ENCODE measurements at places on chromosomes 6 and 20. TPM values are rescaled to one million over a fixed set of nuclear protein-coding genes. Genes with fewer than 3 reads are reported as not detected.
A peak's percentile ranks its signal among the peaks of the same experiment; 100 is the strongest.

- DNase-seq: no peak
These were observed 34.6 kb downstream of the QKI start for GRCh38 chr6:163449076-163449475.

- DNase-seq: no peak
These were observed at the start of gene SPACA1 for GRCh38 chr6:88047510-88048150. Gene SPACA1 (plus strand): TSS chr6:88047841. CDS start chr6:88047906, 65 bp downstream.

DNA sequence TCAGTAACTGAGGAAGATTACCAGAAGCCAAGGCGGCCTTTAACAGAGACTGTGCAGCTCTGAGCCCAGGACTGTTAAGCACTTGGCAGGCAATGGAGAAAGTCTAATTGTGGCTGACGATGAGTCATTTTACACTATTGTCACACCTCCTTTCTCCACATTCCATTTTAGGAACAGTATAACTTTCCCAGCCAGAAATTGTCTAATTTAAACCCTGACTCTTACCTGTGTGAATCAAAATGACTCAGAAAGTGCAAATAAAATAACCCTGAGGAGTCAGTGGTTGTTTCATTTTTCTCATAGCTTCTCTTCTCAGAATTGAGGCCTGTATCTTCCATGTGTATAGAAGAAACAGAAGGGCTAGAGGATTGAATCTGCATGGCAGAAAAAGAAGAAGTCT lies 40.0 kb upstream of the OPN5 start:
- DNase-seq: peak; percentile 19

GRCh38 chr20:46512943-46513844 lies at the start of gene ZNF334:
Gene ZNF334 (minus strand): TSS chr20:46513559. CDS start chr20:46512102, 1,457 bp downstream.
- DNase-seq: peak; percentile 90

DNA sequence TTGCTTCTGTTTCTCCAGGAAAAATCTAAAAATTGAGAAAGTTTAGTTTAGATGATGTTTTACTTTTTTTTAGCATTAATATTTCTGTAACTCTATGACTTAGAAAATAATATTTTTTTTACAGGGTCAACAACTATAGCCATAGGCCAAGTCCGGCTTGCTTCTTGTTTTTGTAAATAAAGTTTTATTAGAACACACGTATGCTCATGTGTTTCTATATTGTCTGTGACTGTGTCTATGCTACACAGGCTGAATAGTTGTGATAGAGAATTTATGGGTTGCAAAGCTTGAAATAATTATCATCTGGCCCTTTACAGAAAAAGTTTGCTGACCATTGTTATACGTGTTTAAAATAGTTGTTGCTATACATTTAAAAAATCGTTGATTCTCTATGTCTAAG lies 399.2 kb downstream of the EPM2A start:
- DNase-seq: no peak

GRCh38 chr6:41786451-41787218 lies 859 bp upstream of the TOMM6 start:
- peak; percentile 94 for DNase-seq

DNA sequence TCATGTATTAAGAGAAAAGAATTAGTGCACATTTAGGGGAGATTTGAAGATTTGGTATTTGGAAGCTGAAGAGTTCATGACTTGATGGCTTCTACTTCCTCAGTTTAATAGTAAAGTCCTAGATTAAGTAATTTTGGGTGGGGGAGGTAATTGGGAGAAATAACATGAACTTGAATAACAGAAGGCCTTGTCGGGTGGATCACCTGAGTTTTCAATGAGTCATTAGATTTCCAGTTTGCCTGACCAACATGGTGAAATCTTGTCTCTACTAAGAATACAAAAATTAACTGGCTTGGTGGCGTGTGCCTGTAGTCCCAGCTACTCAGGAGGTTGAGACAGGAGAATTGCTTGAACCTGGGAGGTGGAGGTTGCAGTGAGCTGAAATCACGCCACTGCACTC lies 181.0 kb downstream of the GJA1 start:
- DNase-seq: no peak

DNA sequence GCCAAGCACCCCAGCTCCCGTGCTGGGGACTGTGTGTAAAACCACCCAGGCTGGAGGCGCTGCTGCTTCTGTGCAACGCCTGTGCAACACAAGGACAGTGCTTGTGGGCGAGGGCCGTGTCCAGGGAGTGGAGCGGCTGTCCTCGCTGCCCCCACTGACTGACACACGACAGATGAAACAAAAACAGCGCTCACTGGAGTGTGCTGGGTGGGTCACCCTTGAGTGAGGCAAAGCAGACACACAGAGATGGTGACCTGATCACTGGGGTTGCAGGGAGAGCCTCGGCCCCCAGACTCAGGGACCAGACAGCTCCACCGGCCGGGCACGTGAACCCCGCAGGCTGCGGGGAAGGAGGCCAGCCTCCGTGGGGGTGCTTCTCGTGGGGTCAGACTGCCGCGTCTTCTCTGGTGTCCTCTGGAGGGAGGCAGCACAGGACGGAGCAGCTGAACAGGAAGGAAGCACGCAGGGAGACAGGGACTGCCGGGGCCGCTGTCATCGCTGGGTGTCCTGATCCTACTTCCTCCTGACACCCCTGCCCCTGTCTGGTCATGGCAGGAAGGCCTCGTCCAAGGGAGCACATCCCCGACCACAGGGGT lies 75.9 kb upstream of the CST7 start:
- no peak for DNase-seq

DNA sequence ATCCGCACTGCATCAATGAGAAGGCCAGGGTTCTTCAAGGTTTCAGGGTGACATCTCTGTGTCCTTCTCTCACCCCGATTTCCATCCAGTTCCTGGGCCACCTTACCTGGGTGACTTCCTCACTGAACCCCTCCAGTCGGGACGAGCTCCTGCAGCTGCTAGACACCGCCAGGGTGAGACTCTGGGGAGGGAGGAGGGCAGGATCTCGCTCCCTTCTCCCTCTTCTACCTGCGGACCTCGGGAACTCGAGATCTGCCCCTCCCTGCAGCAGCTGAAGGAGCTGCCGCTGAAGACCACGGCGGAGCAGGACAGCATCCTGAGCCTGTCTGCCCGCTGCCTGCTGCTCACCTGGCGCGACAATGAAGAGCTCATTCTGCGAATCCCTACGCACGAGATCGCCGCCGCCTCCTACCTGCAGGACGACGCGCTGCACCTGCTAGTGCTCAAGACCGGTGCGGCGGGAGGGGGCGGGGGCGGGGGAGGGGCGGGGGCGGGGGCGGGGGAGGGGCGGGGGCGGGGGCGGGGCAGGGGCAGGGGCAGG lies 7.5 kb downstream of the CCM2L start:
- DNase-seq: peak; percentile 93

DNA sequence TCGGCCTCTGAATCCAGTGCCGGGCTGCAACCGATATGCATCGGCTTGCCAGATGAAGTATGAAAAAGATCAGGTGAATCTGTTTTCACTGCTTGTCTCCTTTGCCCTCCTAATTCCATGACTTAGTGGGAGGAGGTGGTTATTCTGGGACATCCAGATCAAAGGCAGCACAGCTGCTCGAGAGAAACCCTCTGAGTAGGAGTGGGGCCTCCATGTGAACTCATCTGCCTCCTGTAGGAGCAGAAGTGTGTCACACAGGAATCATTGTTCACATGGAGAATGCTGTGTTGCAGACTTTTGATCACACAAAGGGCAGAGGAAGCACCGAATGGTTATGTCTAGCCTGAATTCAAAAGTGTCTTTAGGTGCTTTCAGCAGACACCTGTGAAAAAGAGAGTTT lies 73.1 kb upstream of the SLC22A1 start:
- DNase-seq: no peak

DNA sequence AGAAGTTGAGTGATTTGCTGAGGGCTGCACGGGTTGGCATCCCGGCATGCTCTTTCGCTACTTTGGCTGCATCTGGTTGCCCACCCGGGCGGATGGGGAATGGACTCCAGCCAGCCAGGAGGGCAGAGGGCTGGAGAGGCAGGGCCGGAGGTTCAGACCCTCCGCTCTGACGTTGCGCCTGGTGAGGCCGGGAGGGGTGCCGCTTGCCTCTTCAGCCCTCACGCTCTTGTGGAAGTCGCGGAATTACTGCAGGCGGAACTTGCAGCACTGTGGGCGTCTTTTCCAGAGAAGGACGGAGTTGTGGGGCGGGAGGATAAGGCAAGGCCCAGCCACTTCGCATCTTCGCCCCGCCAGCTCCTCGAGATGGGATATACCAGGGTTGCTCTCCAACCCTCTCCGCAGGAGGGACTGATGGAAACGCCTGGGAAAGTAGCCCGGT lies 656 bp downstream of the RTEL1 start:
- no peak for DNase-seq

GRCh38 chr6:83359638-83360037 lies 71.2 kb downstream of the ME1 start:
- DNase-seq: no peak

DNA sequence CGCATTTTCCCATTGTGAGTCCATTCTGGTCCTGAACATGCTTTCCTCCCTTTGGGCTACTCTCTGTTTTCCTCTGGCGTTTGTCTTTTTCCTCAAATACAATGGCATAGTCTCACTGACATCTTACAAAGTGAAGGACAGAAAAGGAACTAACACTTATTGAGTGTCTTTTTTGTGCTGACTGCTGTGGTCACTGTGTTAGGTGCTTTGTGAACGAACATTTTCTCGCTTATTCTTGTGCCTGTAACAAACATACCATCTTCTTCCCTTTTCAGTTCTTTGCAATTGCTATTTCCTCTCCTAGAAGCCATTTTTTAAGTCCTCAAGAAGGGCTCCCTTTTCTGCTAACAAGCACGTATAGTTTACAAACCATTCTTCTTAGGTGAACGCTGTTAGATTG lies 15.4 kb downstream of the FIG4 start:
- no peak for DNase-seq

DNA sequence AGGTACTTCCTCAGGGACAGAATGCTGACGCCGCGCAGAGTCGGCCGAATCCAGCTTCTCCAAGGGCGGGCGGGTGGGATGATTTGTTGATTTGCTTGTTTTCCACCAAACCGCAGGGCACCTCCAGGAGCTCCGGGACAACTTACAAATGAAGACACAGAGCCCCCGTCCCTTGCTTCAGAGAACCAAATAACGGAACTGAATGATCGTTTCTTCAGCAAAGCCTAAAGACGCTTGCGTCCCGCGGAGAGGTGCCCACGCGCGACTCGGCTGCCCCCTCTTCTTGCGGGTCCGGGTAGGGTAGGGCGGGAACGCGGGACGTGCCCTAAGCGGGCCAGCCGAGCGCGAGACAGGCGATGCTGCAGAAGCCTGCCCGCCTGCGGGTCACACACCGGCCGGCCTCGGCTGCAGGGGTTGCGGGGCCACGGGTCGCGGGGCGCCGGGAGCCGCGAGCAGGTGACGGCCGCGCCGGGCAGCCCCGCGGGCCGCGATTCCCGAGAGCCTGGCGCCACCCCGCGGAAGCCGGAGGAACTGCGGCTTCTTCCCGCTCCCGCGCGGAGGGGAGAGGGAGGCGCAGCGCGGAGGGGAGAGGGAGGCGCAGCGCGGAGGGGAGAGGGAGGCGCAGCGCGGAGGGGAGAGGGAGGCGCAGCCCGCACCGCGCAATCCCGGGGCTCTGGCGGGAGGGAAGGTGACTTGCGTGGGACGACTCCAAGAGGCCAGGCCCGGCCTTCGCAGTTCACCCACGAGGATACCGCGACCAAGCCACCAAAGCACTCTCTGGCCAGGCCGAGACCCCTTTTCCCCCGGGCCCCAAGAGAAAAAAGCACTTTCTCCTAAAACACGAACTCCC lies 7.7 kb upstream of the FOXF2 start:
- peak; percentile 76 for DNase-seq

GRCh38 chr20:51132279-51132678 lies 109.4 kb upstream of the KCNG1 start:
- no peak for DNase-seq

DNA sequence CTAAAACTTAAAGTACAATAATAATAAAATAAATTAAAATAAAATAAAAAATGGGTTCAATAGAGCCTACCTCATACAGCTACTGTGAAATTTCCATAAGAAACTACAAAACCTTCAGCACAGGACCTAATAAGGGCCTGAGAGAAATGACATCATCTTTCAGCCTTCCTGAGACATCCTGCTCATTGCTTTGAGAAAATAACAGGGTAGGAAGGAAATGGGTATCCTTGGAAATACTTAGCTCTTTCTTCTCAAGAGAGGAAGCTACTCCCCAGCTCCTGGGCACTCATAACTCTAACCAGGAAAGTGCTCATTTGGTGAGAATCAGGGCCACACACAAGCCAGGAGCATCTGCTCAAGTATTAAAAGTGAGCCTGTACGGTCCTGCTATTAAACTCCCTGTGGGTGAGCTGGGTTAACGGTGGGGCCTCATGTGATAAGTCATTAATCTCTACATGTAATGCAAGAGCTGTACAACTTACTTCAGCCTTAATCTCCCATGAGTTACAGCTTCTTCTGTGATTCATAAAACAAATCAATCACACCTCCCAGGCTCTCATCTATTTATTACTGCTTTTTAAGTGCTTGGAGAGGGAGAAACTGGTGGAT lies 141.4 kb downstream of the MAFB start:
- DNase-seq: no peak

DNA sequence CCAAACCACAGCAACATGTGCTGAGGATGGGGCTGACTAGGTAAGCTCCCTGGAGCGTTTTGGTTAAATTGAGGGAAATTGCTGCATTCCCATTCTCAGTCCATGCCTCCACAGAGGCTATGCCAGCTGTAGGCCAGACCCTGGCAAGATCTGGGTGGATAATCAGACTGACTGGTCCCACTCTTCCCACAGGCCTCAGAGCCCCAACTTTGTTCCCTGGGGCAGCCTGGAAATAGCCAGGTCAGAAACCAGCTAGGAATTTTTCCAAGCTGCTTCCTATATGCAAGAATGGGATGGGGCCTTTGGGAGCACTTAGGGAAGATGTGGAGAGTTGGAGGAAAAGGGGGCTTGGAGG lies 1.5 kb upstream of the VEGFA start:
- no peak for DNase-seq

DNA sequence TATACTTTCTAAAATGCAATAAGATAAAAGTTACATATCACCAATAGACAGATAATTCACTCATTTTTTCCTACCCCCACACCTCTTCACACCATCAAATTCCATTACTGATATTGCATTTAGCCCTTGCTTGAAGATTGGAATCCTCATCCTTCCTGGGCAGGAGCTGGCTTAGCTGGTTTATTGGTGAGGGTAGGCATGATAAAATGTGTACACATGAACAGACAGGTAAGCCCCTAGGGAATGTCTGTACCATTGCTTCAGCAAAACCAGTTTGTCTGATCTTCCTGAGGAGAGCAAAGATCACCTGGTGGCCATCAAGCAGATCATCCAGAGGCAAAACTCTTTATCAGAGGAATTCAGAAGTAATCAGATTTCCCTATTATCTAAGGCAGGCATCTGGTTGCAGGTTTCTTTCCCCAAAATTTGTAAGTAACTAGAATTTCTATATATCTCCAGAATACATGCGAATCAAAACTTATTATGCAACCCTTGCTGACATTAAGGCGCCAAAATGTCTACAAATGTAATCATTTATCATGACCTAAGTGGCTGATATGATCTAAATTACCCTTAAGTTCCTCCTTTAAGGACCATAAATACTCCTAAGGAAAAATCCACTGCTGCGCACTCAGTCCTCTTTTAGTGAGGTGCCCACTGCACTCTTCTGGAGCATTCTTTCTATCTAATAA lies 6.6 kb upstream of the FABP7 start:
- DNase-seq: peak; percentile 28

GRCh38 chr6:166162599-166163342 lies 4.9 kb downstream of the TBXT start:
- no peak for DNase-seq

GRCh38 chr20:54340206-54340605 lies 132.3 kb downstream of the PFDN4 start:
- DNase-seq: no peak

The TRAPPC3L gene
- not detected for total RNA-seq

The ENPP1 gene
- 86.9 TPM for total RNA-seq

The ELOVL4 gene
- total RNA-seq: 2.8 TPM

The CUL7 gene
- 58.2 TPM for total RNA-seq

The ZBTB22 gene
- 21.6 TPM for total RNA-seq

The CTCFL gene
- total RNA-seq: 0.12 TPM

The HTR1B gene
- total RNA-seq: 0.36 TPM

The PROKR2 gene
- not detected for total RNA-seq

The NEDD9 gene
- total RNA-seq: 55.1 TPM

All from hepatocyte (in vitro differentiated cells).